ENCODE measurements at places on chromosomes 4 and X. TPM values are rescaled to one million over a fixed set of nuclear protein-coding genes. Genes with fewer than 3 reads are reported as not detected.

- DNase-seq = no peak
These were observed 36.1 kb upstream of the OTUD4 start for GRCh38 chr4:145216535-145216934.

- DNase-seq = peak; percentile 75
These were observed 14.4 kb upstream of the CXCL8 start for GRCh38 chr4:73725985-73726384.

DNA sequence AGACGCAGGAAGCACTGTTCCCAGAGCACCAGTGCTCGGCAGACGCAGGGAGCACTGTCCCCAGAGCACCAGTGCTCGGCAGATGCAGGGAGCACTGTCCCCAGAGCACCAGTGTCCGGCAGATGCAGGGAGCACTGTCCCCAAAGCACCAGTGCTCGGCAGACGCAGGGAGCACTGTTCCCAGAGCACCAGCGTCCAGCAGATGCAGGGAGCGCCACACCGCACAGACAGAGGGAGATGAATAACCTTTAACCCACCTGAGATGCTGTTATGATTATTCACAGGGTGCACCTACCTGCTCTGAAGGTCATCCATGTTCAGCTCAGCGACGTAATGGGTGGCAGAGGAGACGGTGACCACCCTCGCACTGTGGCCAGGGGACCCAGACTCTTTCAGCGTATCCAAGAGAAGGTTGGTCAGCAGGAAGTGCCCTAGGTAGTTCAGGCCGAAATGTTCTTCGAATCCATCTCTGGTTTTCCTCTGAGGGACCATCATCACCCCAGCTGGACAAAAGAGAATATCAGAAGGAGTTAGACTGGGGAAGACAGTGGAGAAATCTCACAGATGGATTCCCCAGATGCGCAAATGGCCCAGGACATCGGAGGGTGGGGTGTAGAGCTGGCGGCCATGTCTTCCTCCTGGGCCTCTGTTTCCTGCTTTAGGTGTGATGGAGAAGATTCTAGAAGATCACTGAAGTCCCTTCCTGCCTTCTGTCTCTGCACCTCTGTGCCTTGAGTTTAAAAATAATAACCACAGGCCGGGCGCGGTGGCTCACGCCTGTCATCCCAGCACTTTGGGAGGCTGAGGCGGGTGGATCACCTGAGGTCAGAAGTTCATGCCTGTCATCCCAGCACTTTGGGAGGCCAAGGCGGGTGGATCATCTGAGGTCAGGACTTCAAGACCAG lies 234.1 kb downstream of the DHRSX start:
- no peak for DNase-seq

PCYT1B gene
- polyA plus RNA-seq = not detected

DNA sequence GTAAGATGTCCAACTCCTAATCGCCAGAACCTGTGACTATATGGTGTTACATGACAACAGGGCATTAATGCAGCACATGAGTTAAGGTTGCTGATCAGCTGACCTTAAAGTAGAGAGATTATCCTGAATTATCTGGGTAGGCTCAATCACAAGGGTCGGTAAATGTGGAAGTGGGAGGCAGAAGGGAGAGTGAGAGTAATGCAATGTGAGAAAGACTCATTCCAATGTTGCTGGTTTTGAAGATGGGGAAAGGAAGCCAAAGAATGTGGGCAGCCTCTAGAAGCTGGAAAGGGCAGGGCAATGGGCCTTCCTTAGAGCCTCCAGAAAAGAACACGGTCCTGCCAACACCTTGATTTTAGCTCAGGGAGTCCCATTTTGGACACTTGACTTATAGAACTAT lies 67.4 kb downstream of the STX18 start:
- no peak for DNase-seq

DNA sequence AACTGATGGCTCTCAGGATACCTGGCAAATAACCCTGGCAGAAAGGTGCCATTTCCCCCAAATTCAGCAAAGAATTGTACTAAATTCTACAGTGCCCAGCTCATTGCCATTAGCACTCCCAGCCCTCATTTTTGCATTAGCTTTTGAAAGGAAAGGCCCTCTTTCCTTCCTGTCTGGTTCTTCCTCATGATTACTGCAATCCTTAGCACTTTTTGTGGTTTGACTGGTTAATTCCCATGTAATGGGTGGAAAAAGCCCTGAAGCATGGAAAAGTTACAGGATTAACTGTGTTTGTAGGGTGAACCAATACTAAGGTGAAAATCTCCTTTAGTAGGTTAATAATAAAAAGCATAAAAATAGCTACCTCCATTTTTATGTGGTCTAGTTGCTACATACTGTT lies 139.5 kb downstream of the NPNT start:
- DNase-seq = no peak

DNA sequence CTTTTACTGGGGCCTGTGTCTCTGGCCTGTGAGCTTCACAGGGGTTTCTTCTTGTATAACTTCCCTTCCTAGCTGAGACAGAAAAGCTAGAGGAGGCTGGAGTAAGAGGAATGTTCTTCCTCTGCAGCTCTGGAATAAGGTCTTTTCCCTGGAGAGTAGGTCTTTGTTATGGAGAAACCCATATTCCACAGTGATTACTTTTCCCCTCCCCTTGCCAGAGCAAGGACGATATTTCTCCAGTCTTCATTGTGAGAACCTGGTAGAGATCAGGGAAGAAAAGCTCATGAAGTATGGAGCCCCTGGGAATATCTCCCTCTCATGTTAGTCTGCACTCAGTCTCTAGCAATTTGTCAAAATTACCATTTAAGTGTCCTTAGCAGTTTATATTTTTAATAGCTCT lies 18.7 kb upstream of the GLRB start:
- DNase-seq = no peak

FGA gene
- 10.2 TPM for polyA plus RNA-seq

FHDC1 gene
- 0.32 TPM for polyA plus RNA-seq

GRCh38 chrX:120485315-120485637 lies 16.2 kb upstream of the LAMP2 start:
- peak; percentile 10 for DNase-seq

CT45A6 gene
- polyA plus RNA-seq = not detected

DNA sequence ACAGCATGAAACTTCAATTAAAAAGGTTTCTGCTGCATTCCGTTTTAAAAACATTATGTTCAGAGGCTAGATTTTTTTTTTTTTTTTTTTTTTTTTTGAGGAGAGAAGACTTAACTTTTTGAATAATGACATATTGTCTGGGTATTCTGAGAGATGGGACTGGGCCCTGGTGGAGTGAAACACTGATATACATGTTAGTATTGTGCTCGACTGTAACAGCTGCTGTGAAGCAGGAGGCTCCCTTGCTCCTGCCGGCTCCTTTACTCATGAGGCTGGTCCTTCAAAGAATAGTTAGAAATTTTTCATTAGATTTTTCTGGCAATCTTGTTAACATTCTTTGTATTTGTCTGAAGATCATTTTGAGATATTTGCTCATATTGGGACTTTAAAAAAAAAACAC lies 73.3 kb downstream of the TMEM131L start:
- DNase-seq = no peak

HMGN5 gene
- 3.9 TPM for polyA plus RNA-seq

Measured in A549 (cell line).